Calu3 (cell line): ENCODE measurements at places on chromosomes 12 and 14. TPM values are rescaled to one million over a fixed set of nuclear protein-coding genes. Genes with fewer than 3 reads are reported as not detected.

DNA sequence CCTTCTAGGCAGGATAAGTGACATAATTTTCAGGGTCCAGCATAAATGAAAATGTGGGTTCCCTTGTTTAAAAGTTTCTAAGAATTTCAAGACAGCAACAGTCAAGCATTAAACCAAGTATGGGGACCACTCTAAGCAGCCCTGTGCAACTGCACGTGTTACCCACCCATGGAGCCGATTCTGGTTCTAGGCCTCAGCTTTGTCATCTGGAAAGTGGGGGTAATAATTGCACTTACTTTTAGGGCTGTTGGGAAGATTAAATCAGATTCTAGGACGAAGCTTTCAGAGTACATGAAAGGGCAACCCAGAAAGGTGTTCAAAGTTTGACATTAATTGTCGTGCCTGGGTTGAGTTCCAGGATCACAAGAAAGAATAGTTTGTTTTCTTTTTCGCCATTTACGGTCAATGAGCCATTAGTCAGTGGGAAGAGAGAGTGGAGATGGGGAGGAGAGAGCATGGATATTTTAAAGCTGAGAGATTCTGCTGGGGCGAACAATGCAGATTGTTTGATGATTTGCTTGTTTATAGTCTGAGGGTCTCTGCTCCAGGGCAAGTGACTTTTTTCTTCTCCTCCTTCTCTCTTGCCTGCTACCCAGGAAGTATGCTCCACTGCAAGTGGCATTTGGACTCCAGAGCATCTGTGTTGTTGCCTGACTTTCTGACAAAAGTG, 10.7 kb upstream of the PPFIBP1 start:
- H3K27me3 ChIP-seq: no peaks in the 10 kb centered on the region
- no peaks in the 10 kb centered on the region for H3K36me3 ChIP-seq
- DNase-seq: no peak

DNA sequence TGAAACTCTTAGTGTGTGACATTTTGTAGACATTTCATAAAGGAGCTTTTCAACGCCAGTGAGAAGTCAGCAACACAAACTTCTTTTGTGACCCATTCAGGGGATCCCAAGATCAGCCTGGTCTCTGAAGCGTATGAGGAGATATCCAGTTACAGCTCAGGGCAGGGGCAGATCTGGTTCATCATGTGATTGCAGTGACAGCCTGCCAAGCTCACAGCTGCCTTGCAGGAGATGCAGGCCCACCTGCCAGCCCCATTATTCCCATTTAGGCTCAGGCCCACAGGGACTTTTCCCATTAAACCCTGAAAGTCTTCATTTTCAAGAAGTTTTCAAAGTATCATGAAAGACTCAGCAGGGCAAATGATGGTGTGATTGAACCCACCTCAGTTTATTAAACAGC, 38.3 kb downstream of the SRGAP1 start:
- no peaks in the 10 kb centered on the region for H3K36me3 ChIP-seq

GRCh38 chr14:56049536-56049935, 68.7 kb upstream of the PELI2 start:
- H3K4me3 ChIP-seq: no peak overlapping the region
- no peak overlapping the region for H3K27ac ChIP-seq
- no peak for DNase-seq
- no peaks in the 10 kb centered on the region for H3K36me3 ChIP-seq

DNA sequence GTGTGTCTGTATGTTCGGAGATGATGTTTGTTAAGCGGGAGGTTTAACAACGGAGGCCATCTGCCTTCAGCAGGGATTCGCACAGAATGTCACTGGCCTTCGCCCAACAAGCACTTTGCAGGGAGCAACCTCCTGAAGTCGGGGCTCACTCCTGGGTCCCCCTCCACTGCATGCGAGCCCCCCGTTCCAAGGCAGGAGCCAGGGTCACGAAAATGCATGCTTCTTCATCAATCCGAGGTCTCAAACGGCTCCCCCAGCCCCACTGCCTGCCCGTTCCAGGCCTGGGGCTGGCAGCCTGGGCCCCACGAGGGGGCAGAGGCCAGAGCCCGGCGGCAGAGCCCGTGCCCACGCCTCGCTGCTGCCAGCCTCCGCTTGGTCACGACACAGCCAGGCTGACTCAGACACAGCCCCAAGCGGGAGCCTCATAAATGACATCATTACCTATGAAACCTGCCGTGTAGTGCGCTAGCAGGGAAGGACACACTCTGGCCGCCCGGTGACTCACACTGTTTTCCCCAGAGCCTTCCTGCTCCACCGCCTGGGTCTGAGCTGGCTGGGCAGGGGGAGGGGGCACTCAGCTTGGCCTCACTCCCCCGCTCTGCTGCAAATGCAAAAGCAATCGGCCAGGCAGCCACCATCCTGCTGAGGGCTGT, 169.5 kb upstream of the RTL1 start:
- H3K4me3 ChIP-seq: peak overlapping the region; percentile 34
- H3K4me1 ChIP-seq: peaks cover 9% of the 10 kb centered on the region
- peak; percentile 94 for DNase-seq
- no peaks in the 10 kb centered on the region for H3K27me3 ChIP-seq
- H3K27ac ChIP-seq: peak overlapping the region; percentile 47

DNA sequence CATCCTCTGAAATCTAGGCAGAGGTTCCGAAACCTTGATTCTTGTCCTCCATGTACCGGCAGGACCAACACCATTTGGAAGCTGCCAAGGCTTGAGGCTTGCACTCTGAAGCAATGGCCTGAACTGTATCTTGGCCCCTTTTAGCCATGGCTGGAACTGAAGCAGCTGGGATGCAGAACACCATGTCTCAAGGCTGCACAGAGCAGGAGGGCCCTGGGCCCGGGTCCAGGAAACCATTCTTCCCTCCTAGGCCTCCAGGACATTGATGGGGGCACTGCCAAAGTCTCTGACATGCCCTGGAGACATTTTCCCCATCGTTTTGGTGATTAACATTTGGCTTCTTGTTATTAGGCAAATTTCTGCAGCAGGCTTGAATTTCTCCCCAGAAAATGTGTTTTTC, 198.7 kb downstream of the EFCAB11 start:
- no peak overlapping the region for H3K27ac ChIP-seq
- no peaks in the 10 kb centered on the region for H3K4me1 ChIP-seq
- H3K4me3 ChIP-seq: no peak overlapping the region
- peaks cover 14% of the 10 kb centered on the region for H3K27me3 ChIP-seq

DNA sequence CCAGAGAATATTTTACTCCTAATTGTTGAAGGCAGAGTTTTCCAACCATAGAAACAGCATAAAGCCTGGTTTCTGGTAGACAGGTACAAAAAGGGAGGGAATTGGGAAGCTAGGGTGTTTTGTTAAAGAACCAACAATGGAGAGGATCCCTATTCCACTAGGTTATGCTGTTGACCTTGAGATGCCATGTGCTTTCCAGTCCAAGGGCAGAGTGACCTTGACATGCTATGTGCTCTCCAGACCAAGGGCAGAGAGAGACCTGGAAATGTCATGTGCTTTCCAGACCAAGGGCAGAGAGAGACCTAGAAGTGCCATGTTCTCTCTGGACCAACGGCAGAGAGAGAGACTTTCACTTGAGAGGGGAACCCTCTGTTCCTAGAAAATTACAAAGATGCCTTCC, 1043.8 kb upstream of the FBXO33 start:
- no peaks in the 10 kb centered on the region for H3K27me3 ChIP-seq
- H3K36me3 ChIP-seq: no peaks in the 10 kb centered on the region
- H3K27ac ChIP-seq: no peak overlapping the region

GRCh38 chr12:10221846-10222245, 9.2 kb downstream of the GABARAPL1 start:
- H3K4me1 ChIP-seq: no peaks in the 10 kb centered on the region
- H3K27me3 ChIP-seq: no peaks in the 10 kb centered on the region
- H3K4me3 ChIP-seq: no peak overlapping the region
- H3K36me3 ChIP-seq: peaks cover 41% of the 10 kb centered on the region

DNA sequence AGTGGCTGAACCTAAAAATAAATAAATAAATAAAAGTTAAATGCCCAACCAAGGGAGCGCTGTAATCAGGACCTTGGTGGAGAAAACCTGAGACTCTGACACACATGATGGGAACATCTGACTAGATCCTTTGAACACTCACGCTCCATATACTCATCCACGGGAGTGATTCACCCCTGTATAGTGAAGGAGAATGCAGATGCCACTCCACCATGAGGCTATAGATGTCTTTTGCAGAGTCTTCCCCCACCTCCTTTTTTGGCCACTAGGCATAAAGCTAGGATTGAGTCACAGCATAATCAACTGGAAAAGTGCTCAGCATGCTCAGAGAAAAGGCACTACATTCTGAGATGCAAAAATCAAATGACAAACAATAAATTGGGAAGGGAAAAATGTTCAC, 19.0 kb downstream of the ADAM20 start:
- H3K4me3 ChIP-seq: no peak overlapping the region
- no peaks in the 10 kb centered on the region for H3K4me1 ChIP-seq
- no peaks in the 10 kb centered on the region for H3K27me3 ChIP-seq
- no peaks in the 10 kb centered on the region for H3K36me3 ChIP-seq
- DNase-seq: no peak
- H3K27ac ChIP-seq: no peak overlapping the region

DNA sequence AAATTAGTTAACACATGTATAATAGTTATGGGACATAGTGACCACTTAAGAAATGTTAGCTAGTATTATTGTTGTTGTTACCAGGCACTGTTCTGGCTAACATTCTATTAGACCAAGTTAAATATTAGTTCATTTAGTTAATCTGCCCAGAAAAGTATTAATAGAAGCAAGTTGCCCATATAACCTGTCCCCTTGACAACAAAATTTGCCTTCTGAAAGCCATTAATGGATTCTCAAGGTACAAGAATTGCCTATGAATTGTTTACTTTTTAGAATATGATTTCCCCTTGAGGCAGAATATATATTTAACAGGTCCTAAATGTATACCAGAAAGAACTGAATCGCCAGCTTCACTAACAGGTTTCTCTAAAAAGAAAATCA, 167.3 kb upstream of the TMCC3 start:
- H3K36me3 ChIP-seq: no peaks in the 10 kb centered on the region
- DNase-seq: no peak
- H3K4me1 ChIP-seq: no peaks in the 10 kb centered on the region
- no peak overlapping the region for H3K27ac ChIP-seq

DNA sequence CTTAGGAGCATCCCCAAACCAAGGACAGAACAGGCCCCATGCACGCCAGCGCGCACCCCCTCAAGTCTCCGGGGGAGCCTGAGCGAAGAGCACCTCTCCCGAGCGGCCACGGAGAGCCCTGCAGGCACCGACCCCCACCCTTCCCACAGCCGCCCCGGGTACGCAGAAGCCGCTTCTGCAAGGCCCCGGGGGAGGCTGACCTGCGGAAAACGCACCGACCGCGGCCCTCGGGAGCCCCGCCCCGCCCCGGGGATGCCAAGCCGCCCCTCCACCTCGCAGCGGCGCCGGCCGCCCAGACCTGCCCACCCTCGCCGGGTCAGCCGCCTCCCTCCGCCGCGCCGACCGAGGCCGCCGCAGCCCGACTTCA, 385 bp downstream of the CAPRIN2 start:
- H3K27ac ChIP-seq: peak overlapping the region; percentile 62
- no peak for DNase-seq
- peaks cover 31% of the 10 kb centered on the region for H3K4me1 ChIP-seq
- peaks cover 35% of the 10 kb centered on the region for H3K36me3 ChIP-seq
- no peaks in the 10 kb centered on the region for H3K27me3 ChIP-seq

- H3K27me3 ChIP-seq: no peaks in the 10 kb centered on the region
- H3K27ac ChIP-seq: no peak overlapping the region
- DNase-seq: no peak
- H3K4me3 ChIP-seq: no peak overlapping the region
- no peaks in the 10 kb centered on the region for H3K36me3 ChIP-seq
Observed at GRCh38 chr12:470133-470532, 10.4 kb downstream of the B4GALNT3 start.

GRCh38 chr14:46651526-46652144, at the start of gene RPL10L:
RPL10L (minus strand) TSS chr14:46651781; CDS start chr14:46651736, 45 bp downstream.
- no peak within 1 kb of the TSS for H3K4me3 ChIP-seq
- no peaks in the 10 kb centered on the region for H3K4me1 ChIP-seq
- no peak within 1 kb of the TSS for H3K27ac ChIP-seq
- H3K36me3 ChIP-seq: no peaks in the 10 kb centered on the region
- DNase-seq: no peak
- H3K27me3 ChIP-seq: no peaks in the 10 kb centered on the region

DNA sequence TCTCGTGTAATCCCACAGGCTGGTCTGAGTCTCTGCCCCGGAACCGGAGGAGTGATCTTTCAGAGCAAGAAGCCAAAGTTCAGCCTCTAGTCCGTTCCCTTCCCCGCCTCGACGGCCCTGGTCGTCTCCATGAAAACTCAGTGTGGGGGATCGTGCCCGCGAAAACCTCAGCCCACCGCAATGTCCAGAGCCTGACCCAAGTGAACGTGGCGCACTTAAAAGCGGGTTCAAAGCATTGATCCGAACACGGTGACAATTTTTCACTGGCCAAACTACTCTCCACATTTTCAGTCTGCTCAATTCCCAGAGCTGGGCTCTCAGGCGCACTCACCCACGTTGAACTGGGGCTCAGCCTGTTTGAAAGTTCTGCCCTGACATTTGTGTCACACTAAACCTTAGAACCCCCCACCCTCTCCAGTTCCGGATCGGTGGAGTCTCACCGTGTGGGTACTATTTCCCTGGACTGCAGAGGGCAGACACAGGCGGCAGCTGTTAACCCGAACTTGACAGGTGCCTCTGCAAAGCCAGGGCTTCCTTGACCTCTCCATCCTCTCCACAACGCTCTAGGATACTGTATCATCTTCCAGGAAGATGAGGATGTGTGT, 886 bp upstream of the PRICKLE1 start:
- peak; percentile 17 for DNase-seq
- peak overlapping the region; percentile 36 for H3K27ac ChIP-seq
- no peaks in the 10 kb centered on the region for H3K27me3 ChIP-seq
- H3K36me3 ChIP-seq: peaks cover 24% of the 10 kb centered on the region
- H3K4me1 ChIP-seq: peaks cover 15% of the 10 kb centered on the region

DNA sequence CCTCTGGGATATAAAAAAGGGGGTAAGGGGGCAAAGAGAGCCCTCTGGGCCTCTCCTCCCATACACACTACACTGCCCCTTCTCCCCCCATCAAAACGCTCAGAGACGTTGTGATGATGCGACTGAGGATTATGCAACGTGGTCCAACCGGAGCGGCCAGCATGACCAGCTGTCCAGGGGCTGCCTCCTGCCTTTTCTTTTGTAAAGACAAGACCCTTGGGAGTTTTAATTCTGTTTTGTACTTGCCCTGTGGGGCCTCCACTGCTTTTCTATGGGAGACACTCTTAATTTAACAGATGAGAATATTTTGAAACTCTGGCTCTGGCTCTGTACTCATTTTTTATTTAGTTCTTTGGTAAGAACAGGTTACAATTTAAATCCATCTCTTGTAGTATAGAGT, 7.2 kb downstream of the MBD6 start:
- peaks cover 2% of the 10 kb centered on the region for H3K4me1 ChIP-seq
- H3K27me3 ChIP-seq: no peaks in the 10 kb centered on the region
- no peak overlapping the region for H3K27ac ChIP-seq

The RASSF8 gene
- total RNA-seq: 17.4 and 26.6 TPM in 2 replicates

The CDKN3 gene
- total RNA-seq: 41.1 and 50.3 TPM in 2 replicates

The EFS gene
- not detected in 2 replicates for total RNA-seq

The SPIC gene
- total RNA-seq: not detected in 2 replicates

The CLEC14A gene
- not detected in 2 replicates for total RNA-seq

The SAMD15 gene
- total RNA-seq: 0.52 and 1.1 TPM in 2 replicates

The SLC2A3 gene
- 0.37 TPM in 1 of 2 replicates, not detected in the other for total RNA-seq

The B4GALNT3 gene
- total RNA-seq: 15.9 and 19.3 TPM in 2 replicates

The KRT85 gene
- not detected in 2 replicates for total RNA-seq

The MEG3 gene
- not detected in 2 replicates for total RNA-seq
